ENCODE measurements at places on chromosomes 6 and 20.

DNA sequence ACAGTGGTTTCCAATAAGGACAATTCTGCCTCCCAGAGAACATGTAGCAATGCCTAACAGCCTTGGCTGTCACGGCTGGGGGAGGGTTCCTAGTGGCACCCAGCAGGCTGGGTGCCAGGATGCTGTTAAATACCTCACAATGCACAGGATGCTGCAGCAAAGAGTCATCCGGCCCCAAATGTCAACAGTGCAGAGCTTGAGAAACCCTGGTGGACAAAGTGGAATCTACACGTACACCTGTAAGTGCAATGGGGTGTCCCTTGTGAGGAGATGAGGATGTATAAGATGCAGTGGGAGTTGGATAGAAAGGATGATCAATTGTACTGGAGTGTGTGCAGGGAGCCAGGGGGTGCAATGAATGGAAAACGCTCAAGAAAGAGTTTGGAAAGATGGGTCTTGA, 142.4 kb downstream of the FNDC1 start:
- DNase-seq, result no peak

DNA sequence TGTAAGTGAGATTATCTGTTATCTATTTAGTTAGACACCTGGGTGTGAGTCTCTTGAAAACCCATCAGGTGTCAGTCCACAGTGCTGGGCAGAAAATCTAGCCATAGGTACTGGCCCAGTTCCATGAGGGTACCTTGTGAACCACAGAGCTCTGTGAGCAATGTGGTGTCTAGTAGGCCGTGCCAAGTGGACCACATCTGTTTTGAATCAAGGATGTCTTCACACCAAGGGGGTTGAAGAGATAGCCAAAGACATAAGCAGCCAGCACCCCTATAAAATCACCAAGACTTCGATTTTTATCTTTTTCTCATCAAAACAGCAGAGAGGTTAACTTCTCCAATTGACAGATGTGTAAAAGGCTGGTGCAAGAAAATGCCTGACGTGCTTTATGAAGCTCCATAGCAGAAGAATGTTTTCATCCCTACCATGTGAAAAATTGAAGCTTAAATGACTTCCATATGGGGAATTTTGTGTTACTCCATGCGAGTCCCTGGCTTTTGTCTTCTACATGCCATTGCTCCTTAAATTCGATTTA, 368.7 kb downstream of the HAO1 start:
- no peak for DNase-seq

GRCh38 chr6:28555136-28555535, 29.5 kb downstream of the GPX5 start:
- DNase-seq, result no peak

GRCh38 chr6:113825781-113826180, 31.4 kb upstream of the MARCKS start:
- no peak for DNase-seq

GRCh38 chr6:28841290-28841689, 82.5 kb downstream of the TRIM27 start:
- DNase-seq, result no peak
